ENCODE measurements at places on chromosomes 3 and 15. TPM values are rescaled to one million over a fixed set of nuclear protein-coding genes. Genes with fewer than 3 reads are reported as not detected.

APPL1 gene
- total RNA-seq = 53.9 TPM

SERINC4 gene
- total RNA-seq = not detected

HESX1 gene
- not detected for total RNA-seq

GRIP2 gene
- total RNA-seq = 1.0 TPM

THPO gene
- not detected for total RNA-seq

TOPBP1 gene
- 25.1 TPM for total RNA-seq

LRRN1 gene
- 2.1 TPM for total RNA-seq

INSYN1 gene
- total RNA-seq = 17.6 TPM

SNRPA1 gene
- 30.0 TPM for total RNA-seq

OR5H6 gene
- not detected for total RNA-seq

BNC1 gene
- total RNA-seq = 2.0 TPM

SQOR gene
- total RNA-seq = 89.1 TPM

CPLX3 gene
- total RNA-seq = not detected

KBTBD13 gene
- not detected for total RNA-seq

TERC gene
- 25.5 TPM for total RNA-seq

MUSTN1 gene
- total RNA-seq = 8.6 TPM

WNT7A gene
- 0.13 TPM for total RNA-seq

MANF gene
- total RNA-seq = 25.1 TPM

ASB14 gene
- 0.16 TPM for total RNA-seq

MB21D2 gene
- 7.0 TPM for total RNA-seq

PLA1A gene
- total RNA-seq = 0.50 TPM

CISH gene
- total RNA-seq = 3.7 TPM

CCR1 gene
- 32.3 TPM for total RNA-seq

RTP1 gene
- not detected for total RNA-seq

PYDC2 gene
- total RNA-seq = not detected

GOLGA8J gene
- not detected for total RNA-seq

HRG gene
- total RNA-seq = not detected

TIMP4 gene
- total RNA-seq = 16.5 TPM

FOXL2NB gene
- total RNA-seq = not detected

SNX22 gene
- 0.13 TPM for total RNA-seq

SNTN gene
- not detected for total RNA-seq

C15orf62 gene
- total RNA-seq = 0.16 TPM

CCDC33 gene
- not detected for total RNA-seq

ZCWPW2 gene
- 1.1 TPM for total RNA-seq

IP6K2 gene
- total RNA-seq = 52.8 TPM

CGNL1 gene
- total RNA-seq = 14.9 TPM

NLGN1 gene
- total RNA-seq = 26.4 TPM

CCR8 gene
- total RNA-seq = not detected

CHRM5 gene
- not detected for total RNA-seq

ADCY5 gene
- total RNA-seq = 222 TPM

NAALADL2 gene
- total RNA-seq = 7.4 TPM

TNNC1 gene
- total RNA-seq = 2.4 TPM

TNFAIP8L3 gene
- 28.0 TPM for total RNA-seq

ST6GAL1 gene
- total RNA-seq = 21.0 TPM

TF gene
- 0.78 TPM for total RNA-seq

MAP2K1 gene
- 44.5 TPM for total RNA-seq
